Thyroid gland (tissue), 4 donors: ENCODE measurements at places on chromosomes 13 and 19. TPM values are rescaled to one million over a fixed set of nuclear protein-coding genes. Genes with fewer than 3 reads are reported as not detected.

- H3K4me1 ChIP-seq: no peaks in the 10 kb centered on the region
- no peaks in the 10 kb centered on the region for H3K27me3 ChIP-seq
- H3K27ac ChIP-seq: no peak overlapping the region
- H3K36me3 ChIP-seq: no peaks in the 10 kb centered on the region
- no peak overlapping the region for H3K4me3 ChIP-seq
Observed at GRCh38 chr19:11291991-11292390, 4.0 kb upstream of the TSPAN16 start.

GRCh38 chr13:68323124-68323523 is 1093.0 kb upstream of the PCDH9 start:
- DNase-seq: no peak
- no peaks in the 10 kb centered on the region for H3K4me1 ChIP-seq
- H3K4me3 ChIP-seq: no peak overlapping the region
- no peak overlapping the region for H3K27ac ChIP-seq
- H3K36me3 ChIP-seq: no peaks in the 10 kb centered on the region

GRCh38 chr19:1610579-1610978 is 5.3 kb upstream of the UQCR11 start:
- peaks cover 26% of the 10 kb centered on the region for H3K36me3 ChIP-seq
- H3K4me3 ChIP-seq: no peak overlapping the region
- no peak for DNase-seq
- peaks cover 9% of the 10 kb centered on the region for H3K4me1 ChIP-seq
- H3K27me3 ChIP-seq: no peaks in the 10 kb centered on the region

The PTH2 gene
- total RNA-seq: not detected

The VSTM2B gene
- total RNA-seq: not detected
